ENCODE measurements at places on chromosomes 1 and 21.

GRCh38 chr1:181032535-181032934 is 1.2 kb upstream of the MR1 start:
- DNase-seq = no peak

GRCh38 chr1:73821520-73821919 is 376.5 kb downstream of the LRRIQ3 start:
- DNase-seq = no peak

DNA sequence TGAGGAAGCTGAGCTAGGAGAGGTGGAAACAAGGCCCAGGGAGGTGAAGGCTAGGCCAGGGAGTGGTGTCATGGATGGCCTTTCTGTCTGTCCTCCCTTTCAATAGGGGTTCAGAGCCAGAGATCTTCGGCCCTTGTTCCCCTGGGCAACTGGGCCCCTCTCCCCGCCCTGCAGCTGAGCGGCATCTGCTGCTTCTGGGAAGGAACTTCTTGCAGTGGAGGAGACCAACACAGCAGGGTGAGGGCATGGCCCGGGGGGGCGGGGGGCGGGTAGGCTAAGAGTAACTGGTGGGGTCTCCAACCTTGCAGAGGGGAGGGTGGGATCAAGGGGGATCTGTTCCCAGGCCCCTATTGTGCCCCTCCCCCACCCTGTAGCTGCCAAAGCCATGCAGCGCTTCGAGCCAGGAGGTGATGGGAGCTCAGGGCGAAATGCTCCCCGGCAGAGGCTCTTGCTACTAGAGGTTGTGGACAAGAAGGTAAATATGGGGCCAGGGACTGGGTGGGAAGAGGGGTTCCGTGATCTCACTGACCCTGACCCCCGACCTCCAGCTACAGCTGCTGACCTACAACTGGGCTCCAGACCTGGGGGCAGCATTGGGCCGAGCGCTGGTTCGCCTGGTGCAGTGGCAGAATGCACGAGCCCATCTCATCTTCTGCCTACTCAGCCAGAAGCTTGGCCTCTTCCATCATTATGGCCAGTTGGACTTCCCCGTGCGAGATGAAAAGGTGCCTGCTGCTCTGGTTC is 11.7 kb downstream of the HYI start:
- no peak for DNase-seq

GRCh38 chr1:216721863-216722262 is 1.4 kb downstream of the ESRRG start:
- DNase-seq = no peak

- no peak for DNase-seq
Measured at GRCh38 chr1:3689138-3689750, 36.9 kb downstream of the TP73 start.

GRCh38 chr1:151721788-151722510 is 627 bp downstream of the RIIAD1 start:
- DNase-seq = no peak

GRCh38 chr21:25845729-25846256 is 111.0 kb downstream of the GABPA start:
- no peak for DNase-seq

DNA sequence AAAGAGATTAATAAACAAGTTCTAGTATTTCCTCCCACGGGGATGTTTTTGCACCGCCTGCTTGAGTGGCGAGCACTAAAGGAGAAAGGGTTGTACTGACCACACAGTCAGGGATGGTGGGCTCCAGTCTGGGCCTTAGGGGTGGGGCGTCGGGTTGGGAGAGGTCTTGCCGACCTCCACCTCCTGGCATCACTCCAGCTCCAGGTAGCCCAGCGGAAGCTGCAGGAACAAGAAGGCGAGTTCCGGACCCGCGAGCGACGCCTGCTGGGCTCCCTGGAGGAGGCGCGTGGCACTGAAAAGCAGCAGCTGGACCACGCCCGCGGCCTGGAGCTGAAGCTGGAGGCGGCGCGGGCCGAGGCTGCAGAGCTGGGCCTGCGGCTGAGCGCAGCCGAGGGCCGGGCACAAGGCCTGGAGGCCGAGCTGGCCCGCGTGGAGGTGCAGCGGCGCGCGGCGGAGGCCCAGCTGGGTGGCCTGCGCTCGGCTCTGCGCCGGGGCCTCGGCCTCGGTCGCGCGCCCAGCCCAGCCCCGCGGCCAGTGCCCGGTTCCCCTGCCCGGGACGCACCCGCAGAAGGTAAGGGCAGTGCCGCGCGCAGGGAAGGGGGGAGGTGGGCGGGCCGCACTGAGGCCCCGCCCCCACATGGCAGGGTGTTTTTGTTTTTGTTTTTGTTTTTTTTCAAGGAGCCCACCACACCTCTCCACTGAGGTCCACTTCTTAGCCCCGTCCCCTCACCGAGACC is 19.7 kb downstream of the MFAP2 start:
- DNase-seq = no peak

DNA sequence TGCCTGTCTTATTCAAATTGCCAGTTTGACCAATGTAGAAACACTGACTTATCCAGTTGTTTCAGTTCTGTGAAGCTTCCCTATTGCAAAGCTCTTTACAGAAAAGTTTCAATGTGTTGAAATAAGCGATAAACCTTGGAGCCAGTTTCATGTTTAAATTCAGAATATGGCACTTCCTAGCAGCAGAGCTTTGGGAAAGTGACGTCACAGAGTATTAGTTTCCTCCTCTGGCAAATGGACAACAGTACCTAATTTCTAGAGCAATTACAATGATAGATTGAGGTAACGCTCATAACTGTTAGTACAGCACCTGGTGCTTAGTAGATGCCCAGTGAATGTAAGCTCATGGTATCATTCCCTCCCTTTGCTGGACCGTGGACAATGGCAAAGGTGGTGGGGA is 527.5 kb upstream of the DAB1 start:
- DNase-seq = no peak

DNA sequence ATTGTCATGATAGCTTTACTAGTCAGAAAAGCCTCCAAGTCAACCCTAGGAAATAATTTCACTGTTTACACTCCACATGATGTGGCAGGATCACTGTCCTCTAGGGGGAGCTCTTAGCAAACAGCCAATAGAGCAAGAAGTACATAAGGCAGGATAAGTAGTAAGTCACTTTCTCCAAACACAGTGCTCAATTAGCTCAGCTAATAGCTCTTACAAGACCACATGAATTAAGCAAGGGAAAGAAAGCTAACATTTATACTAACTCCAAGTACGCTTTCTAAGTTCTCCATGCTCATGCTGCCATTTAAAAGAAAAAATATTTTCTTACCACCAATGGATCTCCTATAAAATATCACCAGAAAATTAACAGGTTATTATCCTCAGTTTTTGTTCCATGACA is 66.9 kb upstream of the LRIF1 start:
- no peak for DNase-seq

- DNase-seq = no peak
Measured at GRCh38 chr1:79052829-79053449, 46.4 kb upstream of the ADGRL4 start.

GRCh38 chr1:220841293-220841692 is 38.0 kb upstream of the HLX start:
- DNase-seq = no peak

DNA sequence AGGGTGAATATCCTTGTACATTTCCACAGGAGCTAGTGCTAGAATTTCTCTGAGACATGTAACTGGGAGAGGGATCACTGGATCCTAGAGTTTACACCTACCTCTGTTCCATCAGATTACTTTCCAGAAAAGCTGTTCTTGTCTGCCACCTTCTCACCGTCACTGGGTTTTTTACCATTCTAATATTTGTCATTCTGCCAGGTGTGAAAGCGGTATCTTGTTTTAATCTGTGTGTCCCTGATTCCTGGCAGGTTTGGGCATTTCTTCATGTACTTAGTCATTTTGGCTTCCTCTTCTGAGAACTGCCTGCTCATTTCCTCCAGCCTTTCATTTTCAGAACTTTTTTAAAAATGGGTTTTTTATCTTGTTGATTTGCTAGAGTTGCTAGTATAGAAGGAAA is 5.1 kb downstream of the PMF1 start:
- DNase-seq = no peak

DNA sequence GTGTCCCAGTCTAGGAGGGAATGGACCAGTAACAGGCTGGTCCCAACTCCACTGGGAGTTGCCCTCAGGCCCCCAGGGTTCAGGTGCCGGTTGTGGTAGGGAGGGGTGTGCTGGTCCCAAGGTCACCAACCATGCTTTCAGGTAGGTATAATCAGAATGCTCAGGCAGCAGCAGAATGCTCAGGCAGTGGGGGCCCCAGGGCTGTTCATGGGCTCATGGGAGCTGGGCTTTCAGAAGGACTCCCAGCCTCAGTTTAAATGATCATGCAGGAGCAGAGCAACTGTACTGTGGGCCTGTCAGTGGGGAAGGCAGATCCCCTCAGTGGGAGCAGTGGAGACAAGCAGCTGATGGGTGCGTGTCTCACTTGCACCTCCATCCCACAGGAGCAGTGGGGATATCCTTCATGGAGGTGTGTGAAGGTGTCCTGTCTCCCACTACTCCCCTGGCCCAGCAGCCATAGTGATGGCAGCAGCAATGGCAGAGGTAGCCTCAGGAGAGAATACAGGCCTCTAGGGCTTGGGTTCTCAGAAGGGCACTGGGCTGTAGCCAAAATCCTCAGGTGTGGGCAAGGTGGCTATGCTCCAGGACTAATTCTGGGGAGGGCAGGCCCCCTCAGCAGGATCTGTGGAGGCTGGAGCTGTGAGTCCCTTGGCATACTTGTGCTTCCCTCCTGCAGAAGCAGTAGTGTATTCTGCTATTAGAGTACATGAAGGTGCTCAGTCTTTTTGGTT is 917.3 kb upstream of the B3GALT2 start:
- no peak for DNase-seq

- DNase-seq = no peak
Measured at GRCh38 chr1:202547215-202547614, 163.0 kb downstream of the SYT2 start.

- no peak for DNase-seq
Measured at GRCh38 chr1:51878308-51878615, 265 bp downstream of the NRDC start.

GRCh38 chr1:7372477-7373120 is 398.5 kb upstream of the VAMP3 start:
- DNase-seq = no peak

GRCh38 chr1:11697893-11698210 is 6.3 kb downstream of the DRAXIN start:
- no peak for DNase-seq

GRCh38 chr1:183040547-183040971 is 17.3 kb downstream of the LAMC1 start:
- DNase-seq = no peak

DNA sequence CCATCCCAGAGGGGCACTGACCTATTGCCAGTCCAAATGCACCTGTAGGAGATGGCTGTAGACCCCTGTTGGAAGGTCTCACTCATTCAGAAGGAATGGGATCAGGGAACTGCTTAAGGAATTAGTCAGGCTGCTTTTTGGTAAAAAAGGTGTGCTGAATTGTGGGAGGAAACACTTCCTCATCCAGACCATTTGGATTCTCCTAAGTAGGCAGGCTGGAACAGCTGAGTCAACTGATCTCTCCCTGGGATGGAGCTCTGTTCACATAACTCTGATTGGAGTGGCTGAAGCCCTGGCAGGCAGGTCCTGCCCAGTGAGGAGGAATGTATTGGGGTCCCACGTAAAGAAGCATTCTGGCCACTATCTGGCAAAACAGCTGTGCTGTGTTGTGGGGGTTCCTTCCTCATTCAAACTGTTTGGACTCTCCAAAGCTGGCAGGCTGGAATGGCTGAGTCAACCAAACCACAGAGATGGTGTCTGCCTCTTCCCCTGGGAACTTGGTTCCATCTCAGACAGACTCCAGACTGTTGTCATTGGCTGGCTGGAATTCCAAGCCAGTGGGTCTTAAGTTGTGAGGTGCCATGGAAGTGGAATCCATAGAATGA is 70.7 kb upstream of the PDC start:
- peak; percentile 23 for DNase-seq

DNA sequence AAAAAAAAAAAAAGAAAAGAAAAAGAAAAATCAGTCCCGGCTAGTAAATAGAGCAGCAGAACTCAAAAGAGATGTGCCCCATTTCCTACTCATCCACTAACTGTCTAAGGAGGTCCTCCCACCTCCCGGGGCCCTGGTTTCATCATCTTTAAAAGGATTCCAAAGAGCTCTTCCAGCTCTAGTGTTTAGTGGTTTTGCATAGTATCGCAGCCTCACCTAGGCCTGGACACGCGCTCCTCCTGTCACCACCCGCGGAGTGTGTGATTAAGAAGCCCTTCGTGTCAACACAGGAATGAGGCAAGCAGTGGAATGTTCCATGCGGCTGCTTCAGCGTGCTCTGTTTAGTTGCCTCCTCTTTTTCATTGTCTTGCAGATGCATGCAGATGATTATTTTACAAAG is 49.0 kb downstream of the LBR start:
- DNase-seq = no peak

GRCh38 chr21:46000182-46000730 is 18.7 kb downstream of the COL6A1 start:
- DNase-seq = no peak

DNA sequence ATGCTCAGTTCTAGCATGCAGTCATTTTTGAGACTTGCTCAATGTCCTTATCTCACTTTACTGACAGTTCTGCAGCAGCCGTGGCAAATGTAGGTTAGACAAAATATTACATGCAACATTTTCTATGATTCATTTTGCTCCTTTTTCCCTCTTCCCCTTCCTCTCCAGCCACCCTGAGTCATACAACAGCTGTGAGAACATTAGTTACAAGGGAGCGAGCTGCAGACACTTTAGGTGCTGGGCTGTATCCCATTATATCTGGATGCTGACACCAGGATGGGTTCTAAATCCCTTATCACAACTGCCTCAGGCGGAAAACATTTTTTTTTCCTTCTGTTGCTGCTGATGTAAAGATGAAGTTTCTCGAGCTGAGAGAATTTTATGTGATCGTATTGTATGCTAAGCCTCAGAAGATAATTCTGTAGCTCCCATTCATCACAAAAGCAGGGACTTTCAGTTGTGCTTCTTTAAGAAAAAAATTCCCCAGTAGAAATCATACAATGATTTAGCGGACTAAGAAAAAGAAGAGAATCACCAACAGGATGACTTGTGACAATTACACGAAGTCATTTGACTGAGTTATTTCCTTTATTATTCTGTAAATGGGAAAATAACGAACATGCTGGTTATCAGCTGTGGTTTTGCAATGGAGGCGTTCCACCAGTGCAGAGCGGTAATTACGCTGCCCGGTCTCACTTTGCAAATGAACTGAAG is 345.0 kb downstream of the DISC1 start:
- DNase-seq = no peak

DNA sequence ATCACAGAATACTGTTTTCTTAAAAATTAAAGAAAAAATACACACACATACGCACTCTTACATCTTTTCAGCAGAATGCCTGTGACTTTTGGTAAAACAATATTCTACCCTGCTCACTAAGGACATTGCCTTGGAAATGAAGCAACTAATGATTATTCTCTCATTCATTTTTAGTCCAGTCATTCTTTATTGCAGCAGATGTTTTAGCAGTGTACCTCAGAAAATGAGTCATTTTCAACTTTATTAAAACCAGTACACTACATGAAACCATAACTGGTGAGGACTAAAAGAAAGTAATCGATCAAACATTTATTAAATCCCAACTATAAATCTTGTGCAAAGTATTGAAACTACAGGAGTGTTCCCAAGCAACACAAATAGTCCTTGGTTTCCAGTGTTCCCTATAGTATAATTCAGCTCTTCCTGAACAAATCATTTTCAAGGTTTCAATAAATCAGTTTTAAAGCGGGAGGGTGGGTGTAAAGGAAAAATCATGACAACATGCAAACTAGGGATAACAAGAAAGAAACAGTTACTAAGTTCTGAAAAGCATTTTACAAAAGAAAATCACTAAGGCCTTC is 114.2 kb downstream of the ADGRL4 start:
- DNase-seq = peak; percentile 16

Measured in HS-5 (cell line).